ENCODE measurements at places on chromosomes 3 and 15.
A peak's percentile ranks its signal among the peaks of the same experiment; 100 is the strongest.

DNA sequence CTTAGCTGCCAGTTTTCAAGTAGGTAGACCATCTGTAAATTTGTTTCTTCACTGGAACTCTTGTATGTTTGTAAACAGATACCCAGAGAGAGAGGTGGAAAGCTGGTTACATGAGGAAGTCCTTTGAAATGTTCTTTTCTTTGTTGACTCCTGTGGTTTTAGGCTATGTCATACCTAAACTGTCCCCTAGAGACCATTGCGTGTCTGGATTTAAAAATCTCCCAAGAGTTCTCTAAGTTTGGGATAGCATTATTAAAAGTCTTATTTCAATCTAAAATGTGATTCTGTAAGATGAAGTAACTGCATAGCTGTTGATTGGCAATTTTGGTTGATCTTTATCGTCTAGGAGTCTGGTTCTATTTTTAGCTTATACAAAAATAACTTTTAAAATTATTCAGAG lies 127.2 kb downstream of the GHSR start:
- no peak for DNase-seq

GRCh38 chr3:32888739-32889138 lies 62.7 kb upstream of the CCR4 start:
- DNase-seq = no peak

DNA sequence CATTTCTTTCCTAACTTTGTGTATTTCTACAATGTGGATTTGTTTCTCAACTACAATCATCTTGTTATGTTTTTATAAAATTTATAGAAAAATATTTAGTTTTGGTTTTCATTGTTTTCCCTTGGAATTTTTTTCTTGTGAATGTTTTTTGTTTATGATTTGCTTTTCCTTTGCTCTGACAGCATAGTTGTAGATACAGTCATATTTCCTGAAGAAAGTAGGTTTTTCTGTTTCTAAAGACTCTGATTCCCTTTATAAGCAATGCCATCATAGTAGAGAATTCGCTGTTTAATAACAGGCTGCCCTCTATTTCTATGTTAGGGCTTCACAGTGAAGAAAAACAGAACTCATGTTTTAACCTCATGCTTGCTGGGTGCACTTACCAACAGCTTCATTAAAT lies 482.3 kb downstream of the ZBBX start:
- no peak for DNase-seq

DNA sequence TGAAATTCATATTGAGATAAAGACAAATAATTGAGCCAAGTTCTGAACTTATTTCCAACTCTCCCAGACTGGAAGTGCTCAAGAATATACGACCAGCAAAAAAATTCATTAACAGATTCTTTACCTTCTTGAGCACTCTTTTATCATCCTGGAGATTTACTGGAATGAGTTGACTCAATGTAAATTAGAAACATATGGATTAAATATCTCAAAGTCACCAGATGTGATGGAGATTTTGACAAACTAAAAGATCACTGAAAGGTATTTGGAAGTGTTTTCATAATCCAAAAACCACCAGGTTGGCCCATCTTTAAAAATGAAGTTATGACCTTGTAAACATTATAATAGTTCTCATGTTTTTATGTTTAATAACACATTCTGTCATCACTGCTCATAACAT lies 433.2 kb upstream of the RASGRP1 start:
- DNase-seq = no peak

DNA sequence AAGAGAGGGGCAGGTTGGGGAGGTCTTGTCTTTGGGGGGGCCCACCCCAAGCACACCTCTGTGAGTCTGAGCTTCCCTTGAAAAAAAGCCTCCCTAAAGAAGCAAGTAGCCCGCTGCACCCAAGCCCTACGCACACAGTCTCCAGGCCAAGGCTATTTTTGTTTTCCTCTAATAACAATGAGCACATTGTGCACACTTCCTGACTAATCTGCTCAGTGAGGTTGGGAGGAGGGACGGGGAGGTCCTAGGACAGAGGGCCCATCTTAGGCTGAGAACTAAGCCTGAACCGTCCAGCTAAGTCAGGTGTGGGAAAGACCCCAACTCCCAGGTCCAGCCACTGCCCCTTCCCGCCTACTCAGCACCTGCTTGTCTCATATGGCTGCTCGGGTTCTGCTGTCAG lies 87.2 kb downstream of the HMG20A start:
- DNase-seq = no peak

DNA sequence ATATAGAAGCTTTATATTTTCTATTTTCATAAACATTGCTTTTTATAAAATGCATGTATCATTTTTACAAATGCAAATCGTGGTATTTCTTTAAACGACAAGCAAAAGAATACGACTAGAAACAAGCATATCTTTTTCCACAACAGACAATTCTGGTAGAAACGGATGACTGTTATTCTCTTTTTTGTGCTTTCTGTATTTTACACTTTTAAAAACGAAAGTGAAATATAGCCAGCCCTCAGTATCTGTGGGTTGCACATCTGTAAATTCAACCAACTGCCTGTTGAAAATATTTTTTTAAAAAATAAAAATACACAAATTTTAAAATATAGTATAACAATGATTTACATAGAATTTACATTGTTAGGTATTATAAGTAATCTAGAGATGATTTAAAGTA lies 61.3 kb downstream of the PRTG start:
- DNase-seq = no peak

DNA sequence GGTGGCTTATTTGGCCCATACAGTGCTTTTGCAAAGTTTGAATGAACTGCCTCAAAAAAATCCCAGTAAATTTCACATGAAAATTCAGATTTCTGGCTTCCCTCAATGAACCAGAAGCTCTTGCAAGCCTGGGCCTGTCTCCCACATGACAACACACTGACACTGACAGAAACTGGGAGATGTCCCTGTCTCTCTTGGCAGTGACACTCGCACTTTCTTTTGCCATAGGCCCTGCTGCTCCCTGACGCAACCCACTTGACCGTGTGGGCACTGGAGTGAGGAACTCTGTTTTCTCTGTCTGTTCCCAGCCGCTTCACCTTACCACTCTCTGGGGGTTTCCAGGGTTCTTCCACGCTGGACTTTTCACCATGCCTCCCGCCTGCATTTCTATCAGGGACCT lies 524.5 kb downstream of the SHQ1 start:
- no peak for DNase-seq

DNA sequence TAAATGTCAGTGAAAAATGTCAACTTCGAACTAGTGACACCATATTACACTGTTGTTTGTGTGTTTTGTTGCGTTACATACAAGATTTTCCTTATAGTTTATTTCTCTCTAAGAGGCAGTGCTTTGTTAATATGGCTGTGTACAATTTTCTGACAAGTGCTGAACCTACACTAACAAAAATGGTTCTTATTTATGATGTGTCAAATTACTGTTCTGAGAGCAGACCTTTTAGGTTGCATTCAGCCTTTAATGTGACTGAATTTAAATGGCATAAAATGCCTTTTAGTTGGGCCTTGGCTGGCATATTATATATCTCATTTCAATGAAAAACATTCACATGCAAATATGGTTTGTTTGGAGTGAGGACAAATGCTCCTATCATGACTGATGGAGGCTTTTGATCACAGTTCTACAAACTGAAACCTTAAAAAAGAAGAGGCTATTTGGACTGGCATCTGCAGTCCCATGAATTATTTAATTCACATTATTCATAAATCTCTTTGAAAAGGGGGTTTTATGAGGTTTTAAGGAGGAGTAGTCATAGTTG lies 750.6 kb downstream of the CADM2 start:
- no peak for DNase-seq

- DNase-seq = peak; percentile 48
Observed at GRCh38 chr3:188979669-188980310, 192.0 kb upstream of the TPRG1 start.

- no peak for DNase-seq
Observed at GRCh38 chr3:39141171-39141995, 12.0 kb downstream of the CSRNP1 start.

- no peak for DNase-seq
Observed at GRCh38 chr3:178205740-178206139, 330.5 kb upstream of the KCNMB2 start.

DNA sequence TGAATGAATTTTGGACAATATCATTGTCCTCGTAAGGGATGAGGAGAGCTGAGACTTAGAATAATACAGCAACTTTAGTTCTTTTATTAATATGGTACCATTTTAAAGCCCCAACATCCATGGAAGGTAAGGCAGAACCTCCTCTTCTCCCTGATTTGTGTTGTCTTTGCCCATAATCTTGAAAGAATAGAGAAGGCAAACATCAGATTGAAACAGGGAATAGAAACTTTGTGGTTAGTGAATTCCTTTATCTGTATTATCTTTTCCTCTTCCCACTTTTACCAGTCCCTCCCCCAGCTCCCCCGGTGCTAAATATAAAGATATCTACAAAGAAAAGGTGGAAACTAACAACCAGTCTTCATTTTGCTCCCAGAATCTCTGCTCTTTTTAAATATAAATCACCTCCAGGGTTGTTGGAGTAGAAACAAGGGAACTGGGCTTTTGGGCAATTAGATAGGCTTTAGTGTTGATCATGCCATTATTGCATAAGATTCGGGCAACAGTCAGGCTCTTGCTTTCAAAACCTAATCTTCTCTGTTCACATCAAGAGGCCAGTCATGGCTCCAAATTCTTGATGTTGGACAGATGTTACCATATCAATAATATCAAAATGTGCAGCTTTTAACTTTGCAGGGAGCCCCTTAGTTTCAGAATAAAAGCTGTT lies 32.5 kb downstream of the ITPR1 start:
- DNase-seq = no peak

DNA sequence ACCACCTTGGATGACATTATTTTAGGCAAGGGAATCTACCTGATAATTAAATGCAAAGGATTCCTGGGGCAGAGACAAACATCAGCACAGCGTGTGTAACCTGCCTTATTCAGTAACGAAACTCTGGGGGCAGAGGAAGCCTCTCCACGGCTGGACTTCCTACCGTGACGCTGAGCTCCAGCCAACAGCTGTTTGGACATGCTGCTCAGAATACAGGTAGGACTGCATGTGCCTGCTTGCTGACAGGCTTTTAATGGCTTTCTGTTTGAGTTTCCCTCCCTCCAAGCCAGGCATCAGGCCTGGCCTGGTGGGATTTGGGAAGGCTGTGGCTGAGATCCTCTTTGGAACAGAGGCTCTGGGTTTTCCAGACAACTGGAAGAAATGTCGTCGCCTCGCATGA lies 150.6 kb downstream of the ADAMTS17 start:
- DNase-seq = no peak

GRCh38 chr15:29270169-29270955 lies 740 bp upstream of the NSMCE3 start:
- no peak for DNase-seq

DNA sequence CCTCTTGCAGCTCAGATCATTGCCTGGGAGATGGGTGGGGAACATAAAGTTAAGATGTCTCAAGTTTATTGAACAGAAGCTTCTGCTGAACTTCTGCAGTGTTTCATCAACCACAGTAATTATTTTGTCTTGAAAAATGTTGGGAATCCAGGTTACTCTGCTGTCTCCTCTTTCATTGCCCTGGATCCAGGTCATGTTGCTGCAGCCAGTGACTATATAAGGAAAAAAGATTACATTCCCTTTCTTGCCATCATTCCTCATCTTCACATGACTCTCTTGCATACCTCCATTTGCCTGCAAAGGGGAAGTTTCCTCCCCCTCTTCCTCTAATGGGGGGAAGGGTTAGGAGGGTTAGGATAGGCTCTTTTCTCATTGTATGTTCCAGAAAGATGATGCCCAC lies 15.1 kb downstream of the GMNC start:
- DNase-seq = no peak

DNA sequence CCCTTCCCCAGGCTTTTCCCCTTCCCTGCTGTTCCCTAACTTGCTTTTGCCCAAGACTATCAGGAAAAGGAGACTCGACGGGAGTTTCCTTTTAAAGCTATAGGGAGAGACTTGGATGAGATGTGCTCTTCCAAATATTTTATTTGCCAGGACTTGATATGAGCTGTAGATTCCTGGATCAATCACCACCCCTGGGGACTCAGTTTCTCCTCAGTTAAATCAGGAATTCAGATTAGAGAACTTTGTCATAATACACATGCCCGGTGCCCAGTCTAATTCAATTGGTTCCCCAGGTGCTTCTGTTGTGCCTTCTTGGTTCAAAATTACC lies 46.6 kb downstream of the SMAD6 start:
- no peak for DNase-seq

GRCh38 chr3:10561162-10561945 lies 56.0 kb upstream of the ATP2B2 start:
- no peak for DNase-seq

DNA sequence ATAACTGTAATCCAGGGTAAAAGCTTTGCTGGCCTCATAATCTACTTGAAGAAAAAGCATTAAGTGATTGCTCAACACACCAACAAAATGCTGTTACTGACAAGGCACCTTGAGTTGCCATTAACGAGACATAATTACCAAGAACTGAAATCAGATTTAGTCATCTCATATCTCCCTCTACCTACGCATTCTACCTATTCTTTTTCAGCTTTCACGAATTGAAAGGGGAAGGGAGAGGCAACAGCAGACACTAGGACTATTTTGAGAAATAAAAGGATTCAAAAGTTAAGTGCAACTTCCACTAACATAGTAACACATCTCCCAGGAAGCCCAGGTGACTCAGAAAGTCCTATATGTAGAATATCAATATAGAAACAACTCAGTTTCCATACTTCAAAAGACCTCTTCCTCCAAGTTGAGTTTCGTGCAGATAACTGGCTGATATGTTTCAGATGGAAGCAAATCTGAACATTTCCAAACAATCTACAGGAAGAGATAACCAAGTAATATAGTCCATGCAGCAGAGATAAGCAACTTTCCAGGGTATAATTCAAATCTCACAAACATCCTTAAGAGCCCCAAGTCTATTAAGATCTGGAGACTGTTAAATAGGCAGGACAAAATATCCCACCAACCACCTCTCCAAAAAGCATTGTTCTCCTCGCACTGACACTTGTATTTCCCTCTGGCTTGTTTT lies 1.9 kb downstream of the OSBPL10 start:
- DNase-seq = no peak

- no peak for DNase-seq
Observed at GRCh38 chr3:123449997-123450604, 1.2 kb upstream of the ADCY5 start.

DNA sequence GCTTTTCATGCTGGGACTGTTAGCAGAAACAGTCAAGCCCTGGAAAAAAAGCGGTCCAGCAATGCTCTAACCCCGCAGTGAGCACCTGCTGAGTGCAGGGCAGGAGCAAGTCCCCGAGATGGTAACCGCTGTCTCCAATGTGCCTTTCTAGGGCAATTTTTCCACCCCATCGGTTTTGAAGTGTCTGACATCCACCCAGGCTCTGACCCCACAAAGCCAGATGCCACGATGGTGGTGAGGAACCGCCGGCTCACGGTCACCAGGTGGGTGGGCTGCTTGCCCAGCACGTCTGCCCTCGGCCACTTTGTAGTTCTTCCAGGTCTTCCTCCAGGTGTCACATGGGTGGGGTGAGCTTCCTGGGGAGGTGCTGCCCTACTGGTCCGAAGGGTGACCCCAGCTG lies 3.2 kb upstream of the ITIH3 start:
- DNase-seq = no peak
